ENCODE measurements at places on chromosomes 6 and 20.

DNA sequence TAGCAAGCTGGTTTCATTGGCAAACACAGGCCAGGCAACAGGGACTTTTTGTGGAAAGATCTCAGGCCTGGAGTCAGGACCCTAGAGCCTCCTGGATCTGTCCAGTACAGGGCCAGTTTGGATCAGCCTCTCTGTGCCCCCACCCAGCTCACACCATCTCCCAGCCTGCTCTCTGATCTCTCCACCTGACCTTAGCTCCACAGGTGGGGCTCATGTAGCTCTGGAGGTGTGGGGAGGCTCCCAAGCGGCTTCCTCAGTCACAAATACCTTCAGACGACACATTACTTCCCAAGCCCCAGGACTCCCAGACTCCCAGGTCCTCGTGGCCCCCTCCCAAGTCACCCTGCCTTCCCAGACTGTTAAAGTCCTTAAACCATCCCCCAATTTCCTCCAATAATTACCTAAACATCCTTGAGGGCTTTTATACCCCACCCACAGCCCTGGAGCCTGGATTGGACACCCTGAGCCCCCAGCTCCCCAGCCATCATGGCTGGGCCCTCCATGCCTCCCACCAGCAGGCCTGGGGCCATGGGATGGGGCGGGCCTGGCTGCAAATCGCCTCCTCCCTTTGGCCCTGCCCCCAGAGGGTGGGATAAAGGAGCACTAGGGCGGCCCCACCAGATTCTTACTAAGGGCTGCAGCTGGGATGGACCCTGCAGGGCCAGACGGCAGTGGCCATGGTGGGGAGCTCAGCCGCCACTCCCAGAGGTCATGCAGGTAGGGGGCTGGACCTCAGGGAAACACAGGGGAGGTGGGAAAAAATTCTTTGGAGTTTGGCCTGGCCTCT lies 15.9 kb upstream of the FANCE start:
- no peak for DNase-seq

GRCh38 chr20:58097943-58098342 lies 130.5 kb downstream of the ANKRD60 start:
- no peak for DNase-seq

- peak; percentile 57 for DNase-seq
These were observed 112.6 kb upstream of the RALGAPA2 start for GRCh38 chr20:20824924-20825584.

DNA sequence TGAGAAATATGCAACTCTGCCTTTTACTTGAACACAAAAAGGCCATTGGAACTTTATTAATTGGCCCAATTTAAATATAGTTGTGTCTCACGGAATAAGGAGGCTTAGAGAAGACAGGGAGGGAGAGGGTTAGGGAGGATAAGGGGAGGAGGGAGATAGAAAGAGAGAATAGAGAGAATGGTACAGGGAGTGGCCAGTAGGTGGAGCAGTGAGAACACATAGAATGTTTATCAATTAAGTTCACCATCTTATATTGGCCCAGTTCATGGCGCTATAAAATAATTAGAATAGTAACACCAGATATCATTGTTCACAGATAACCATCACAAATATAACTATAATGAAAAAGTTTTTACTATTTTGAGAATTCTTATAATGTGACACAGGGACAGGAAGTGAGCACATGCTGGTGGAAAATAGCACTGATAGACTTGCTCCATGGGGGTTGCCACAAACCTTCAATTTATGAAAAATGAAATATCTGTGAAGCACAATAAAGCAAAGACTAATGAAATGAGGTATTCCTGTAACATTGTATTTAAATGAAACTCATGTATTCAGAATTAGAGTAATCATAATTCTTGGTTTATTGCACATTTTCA lies 374.1 kb upstream of the MANEA start:
- DNase-seq, result peak; percentile 34

GRCh38 chr6:74357321-74357720 lies 661.3 kb downstream of the CD109 start:
- DNase-seq, result no peak

- DNase-seq, result no peak
These were observed 12.8 kb downstream of the SLC22A3 start for GRCh38 chr6:160360955-160361354.

DNA sequence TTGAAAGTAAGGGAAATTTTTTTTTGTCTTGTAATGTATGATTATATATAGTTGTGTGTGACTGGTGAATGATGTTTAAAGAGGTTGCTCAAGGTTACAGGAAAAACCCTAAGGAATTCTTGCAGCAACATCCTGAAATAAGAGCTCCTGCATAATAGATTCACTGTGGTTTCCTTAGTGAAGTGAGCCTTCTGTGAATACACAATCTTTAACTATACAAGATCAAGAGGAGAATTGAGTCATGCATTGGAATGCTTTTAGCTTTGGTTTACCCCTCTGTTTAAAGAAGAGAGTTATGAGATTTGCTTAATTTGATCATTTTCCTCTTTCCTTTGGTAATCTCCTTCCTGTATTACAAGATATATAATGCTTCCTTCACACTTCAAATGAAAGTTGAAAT lies 141.6 kb upstream of the EYA4 start:
- no peak for DNase-seq

- no peak for DNase-seq
These were observed 58.2 kb downstream of the PLCB1 start for GRCh38 chr20:8190043-8190880.

- DNase-seq, result no peak
These were observed 418.4 kb downstream of the CD109 start for GRCh38 chr6:74114428-74114827.

Data from globus pallidus (tissue), 1 donor.